Endothelial cell (in vitro differentiated cells): ENCODE measurements at places on chromosomes 6 and 20. TPM values are rescaled to one million over a fixed set of nuclear protein-coding genes. Genes with fewer than 3 reads are reported as not detected.

Gene MTG2
- 20.2 TPM for total RNA-seq

Gene ID1
- 85.2 TPM for total RNA-seq

Gene KIAA1586
- 44.3 TPM for total RNA-seq

Gene NMBR
- not detected for total RNA-seq

Gene ISM1
- total RNA-seq, result 23.8 TPM

Gene SCGN
- 0.85 TPM for total RNA-seq

Gene OPRM1
- not detected for total RNA-seq
